Naive thymus-derived CD4-positive, alpha-beta T cell (primary cell): ENCODE measurements at places on chromosomes 11 and 22. TPM values are rescaled to one million over a fixed set of nuclear protein-coding genes. Genes with fewer than 3 reads are reported as not detected.
A peak's percentile ranks its signal among the peaks of the same experiment; 100 is the strongest.

P2RY2 gene
- not detected for polyA plus RNA-seq

KIRREL3 gene
- polyA plus RNA-seq, result not detected

CD3D gene
- 1,287 TPM for polyA plus RNA-seq

RHOD gene
- polyA plus RNA-seq, result 1.3 TPM

MS4A6E gene
- polyA plus RNA-seq, result not detected

ADM gene
- polyA plus RNA-seq, result not detected

TSPAN18 gene
- polyA plus RNA-seq, result 8.8 TPM

HIPK3 gene
- 36.1 TPM for polyA plus RNA-seq

CRYBB2 gene
- polyA plus RNA-seq, result not detected

DNA sequence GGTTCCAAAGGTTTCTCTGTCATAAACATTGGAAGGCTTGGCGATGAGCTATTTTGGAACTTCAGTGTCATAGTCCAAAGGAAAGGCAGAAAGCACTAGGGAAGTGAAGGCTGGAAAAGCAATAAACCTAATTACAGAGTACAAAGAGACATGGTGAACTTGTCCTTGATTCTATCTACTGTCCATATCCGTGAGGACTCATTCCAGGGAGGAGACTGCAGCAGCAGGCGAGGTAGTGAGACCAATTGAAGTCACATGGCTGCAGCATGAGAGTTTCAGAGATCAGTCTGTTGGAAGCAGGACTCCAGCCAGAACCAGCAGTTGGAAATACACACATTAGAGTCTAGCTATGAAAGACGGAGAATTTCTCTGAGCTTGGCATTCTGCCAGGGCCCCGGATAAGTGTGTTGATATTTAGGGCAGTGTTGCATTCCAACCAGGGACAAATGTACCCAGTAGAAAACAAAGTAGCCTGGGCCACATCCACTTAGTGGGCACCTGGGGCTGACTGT lies 54.1 kb upstream of the ARHGAP42 start:
- H3K4me3 ChIP-seq, result no peak overlapping the region
- H3K27ac ChIP-seq, result no peak overlapping the region
- H3K27me3 ChIP-seq, result no peaks in the 10 kb centered on the region

GRCh38 chr11:102831489-102832440 lies 11.6 kb downstream of the MMP3 start:
- H3K4me3 ChIP-seq, result no peak overlapping the region
- no peaks in the 10 kb centered on the region for H3K4me1 ChIP-seq
- no peak overlapping the region for H3K27ac ChIP-seq
- no peak for DNase-seq

GRCh38 chr11:44018829-44019228 lies 29.0 kb upstream of the ACCSL start:
- DNase-seq, result no peak
- H3K4me1 ChIP-seq, result no peaks in the 10 kb centered on the region
- H3K4me3 ChIP-seq, result no peak overlapping the region
- no peak overlapping the region for H3K27ac ChIP-seq
- no peaks in the 10 kb centered on the region for H3K36me3 ChIP-seq

GRCh38 chr22:37898441-37899181 lies 7.5 kb upstream of the MICALL1 start:
- no peak for DNase-seq
- no peaks in the 10 kb centered on the region for H3K36me3 ChIP-seq

GRCh38 chr11:27084518-27084917 lies 43.9 kb downstream of the BBOX1 start:
- no peak overlapping the region for H3K4me3 ChIP-seq
- no peaks in the 10 kb centered on the region for H3K4me1 ChIP-seq
- no peak for DNase-seq
- H3K27ac ChIP-seq, result no peak overlapping the region

DNA sequence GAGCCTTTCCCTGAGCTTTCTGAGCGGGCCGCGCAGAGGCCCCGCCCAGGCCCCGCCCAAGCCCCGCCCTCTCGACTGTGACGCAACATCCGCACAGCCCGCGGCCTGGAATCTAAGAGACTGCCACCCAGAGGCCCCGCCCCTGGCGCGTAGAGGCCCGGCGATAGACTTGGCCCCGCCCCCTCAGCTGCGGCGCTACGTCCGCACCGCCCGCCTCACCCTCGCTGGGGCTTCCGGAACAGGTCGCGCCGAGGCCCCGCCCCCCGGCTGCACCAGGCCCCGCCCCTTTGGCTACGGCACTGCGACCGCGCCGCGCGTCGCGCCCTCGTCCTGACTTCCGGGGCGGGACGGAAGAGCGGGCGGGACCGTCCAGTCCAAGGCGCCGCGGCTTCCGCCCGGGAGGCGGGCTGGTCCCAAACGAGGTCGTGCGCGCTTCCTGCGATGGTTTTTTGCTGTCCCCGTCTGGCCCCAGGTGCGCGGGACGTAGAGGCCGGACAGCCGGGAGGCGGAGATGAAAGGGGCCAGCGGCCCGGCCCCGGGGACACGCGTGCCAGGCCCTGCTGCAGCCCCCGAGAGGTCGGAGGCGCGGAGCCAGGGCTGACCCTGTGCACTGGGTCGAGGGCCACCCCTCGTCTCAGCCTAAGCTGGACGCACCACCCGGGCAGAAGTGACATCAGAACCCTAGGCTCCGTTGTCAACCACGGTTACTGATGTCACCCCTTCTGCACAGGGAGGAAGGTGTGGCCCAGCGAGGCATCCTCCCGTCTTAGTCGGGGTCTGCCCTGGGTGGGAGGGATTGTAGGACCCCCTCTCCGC lies 59.0 kb upstream of the WNT7B start:
- peaks cover 18% of the 10 kb centered on the region for H3K4me1 ChIP-seq
- peak; percentile 99 for DNase-seq
- peak overlapping the region; percentile 98 for H3K27ac ChIP-seq
- H3K4me3 ChIP-seq, result peak overlapping the region; percentile 91

- no peaks in the 10 kb centered on the region for H3K36me3 ChIP-seq
- no peak overlapping the region for H3K27ac ChIP-seq
- DNase-seq, result no peak
- H3K4me3 ChIP-seq, result no peak overlapping the region
- H3K27me3 ChIP-seq, result no peaks in the 10 kb centered on the region
- H3K4me1 ChIP-seq, result no peaks in the 10 kb centered on the region
These were observed 74.4 kb downstream of the ARHGAP32 start for GRCh38 chr11:129117595-129118350.

- H3K27ac ChIP-seq, result no peak overlapping the region
- H3K4me1 ChIP-seq, result no peaks in the 10 kb centered on the region
- no peak for DNase-seq
- H3K27me3 ChIP-seq, result no peaks in the 10 kb centered on the region
- H3K36me3 ChIP-seq, result no peaks in the 10 kb centered on the region
- H3K4me3 ChIP-seq, result no peak overlapping the region
These were observed 34.4 kb downstream of the PPP2R1B start for GRCh38 chr11:111731821-111732220.

DNA sequence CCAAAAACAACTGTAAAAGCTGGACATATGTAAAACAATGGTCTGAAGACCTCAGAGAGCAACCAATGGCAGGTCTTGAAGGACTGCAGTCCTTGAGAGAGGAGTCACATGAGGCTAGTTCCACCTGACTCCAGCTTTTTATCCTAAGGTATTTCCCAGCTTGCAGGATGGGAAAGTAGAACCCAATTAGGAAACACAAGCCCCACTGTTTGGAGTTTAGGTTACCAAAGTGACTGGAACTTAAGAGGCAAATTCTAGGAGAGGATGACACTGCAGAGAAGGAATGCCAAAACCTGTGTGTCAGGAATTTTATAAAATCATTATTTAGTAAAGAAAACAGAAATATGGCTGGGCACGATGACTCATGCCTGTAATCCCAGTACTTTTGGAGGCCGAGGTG lies 18.4 kb downstream of the OR2AT4 start:
- no peak overlapping the region for H3K27ac ChIP-seq
- no peak overlapping the region for H3K4me3 ChIP-seq
- H3K4me1 ChIP-seq, result no peaks in the 10 kb centered on the region

DNA sequence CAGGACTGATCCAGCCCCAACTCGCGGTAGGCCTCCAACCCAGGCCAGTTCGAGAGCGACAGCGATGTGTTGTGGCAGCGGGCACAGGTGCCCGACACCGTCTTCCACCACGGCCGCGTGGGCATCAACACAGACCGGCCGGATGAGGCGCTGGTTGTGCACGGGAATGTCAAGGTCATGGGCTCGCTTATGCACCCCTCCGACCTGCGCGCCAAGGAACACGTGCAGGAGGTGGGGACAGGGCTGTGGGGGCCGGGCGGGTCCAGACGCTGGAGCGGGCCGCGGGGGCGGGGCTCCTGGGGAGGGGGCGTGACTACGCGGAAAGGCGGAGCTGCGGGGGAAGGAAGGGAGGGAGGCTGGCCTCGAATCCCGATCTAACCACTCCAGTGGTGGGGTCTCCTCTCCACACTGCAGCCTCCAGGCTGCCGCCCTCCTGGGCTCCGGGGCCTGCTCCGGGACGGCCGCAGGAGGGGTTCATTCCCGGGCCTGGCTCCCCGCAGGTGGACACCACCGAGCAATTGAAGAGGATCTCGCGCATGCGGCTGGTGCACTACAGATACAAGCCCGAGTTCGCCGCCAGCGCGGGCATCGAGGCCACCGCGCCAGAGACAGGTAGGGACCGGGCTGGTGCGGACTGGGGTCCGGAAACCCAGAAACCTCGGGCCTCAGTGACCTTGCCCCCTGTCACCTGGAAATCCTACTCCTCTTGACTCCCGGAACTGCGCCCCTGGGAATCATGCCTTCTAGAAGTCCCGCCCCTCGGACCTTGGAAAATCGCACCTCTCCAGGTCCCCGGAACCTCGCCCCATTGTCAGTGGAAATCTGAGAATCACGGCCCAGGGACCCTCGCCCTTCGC lies 14.9 kb downstream of the TMEM258 start:
- peak; percentile 46 for DNase-seq
- H3K4me1 ChIP-seq, result peaks cover 4% of the 10 kb centered on the region
- H3K4me3 ChIP-seq, result peak overlapping the region; percentile 44
- H3K27ac ChIP-seq, result no peak overlapping the region
- H3K36me3 ChIP-seq, result no peaks in the 10 kb centered on the region

DNA sequence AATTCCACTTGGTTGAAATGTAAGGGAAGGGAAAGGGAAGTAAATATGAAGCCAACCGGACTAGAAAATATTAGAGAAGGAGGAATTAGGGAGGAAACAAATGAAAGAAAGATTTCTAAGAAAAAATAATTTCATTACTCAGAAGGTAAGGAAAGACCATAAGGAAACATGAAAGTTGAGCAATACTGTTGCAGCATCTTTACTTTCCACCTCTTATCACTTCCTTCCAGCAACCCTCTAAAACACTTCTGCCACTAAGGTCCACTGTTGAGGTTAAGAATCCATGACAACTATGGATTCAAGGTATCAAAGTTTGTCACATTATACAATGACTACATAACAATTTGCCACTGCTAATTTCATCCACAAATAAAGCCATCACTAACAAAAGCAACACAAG lies 308.6 kb downstream of the DLG2 start:
- DNase-seq, result no peak
- no peak overlapping the region for H3K4me3 ChIP-seq
- H3K4me1 ChIP-seq, result no peaks in the 10 kb centered on the region
- no peak overlapping the region for H3K27ac ChIP-seq
- H3K27me3 ChIP-seq, result no peaks in the 10 kb centered on the region

GRCh38 chr22:50304528-50305392 lies 2.7 kb downstream of the PLXNB2 start:
- no peaks in the 10 kb centered on the region for H3K36me3 ChIP-seq
- H3K4me3 ChIP-seq, result no peak overlapping the region
- no peak overlapping the region for H3K27ac ChIP-seq

DNA sequence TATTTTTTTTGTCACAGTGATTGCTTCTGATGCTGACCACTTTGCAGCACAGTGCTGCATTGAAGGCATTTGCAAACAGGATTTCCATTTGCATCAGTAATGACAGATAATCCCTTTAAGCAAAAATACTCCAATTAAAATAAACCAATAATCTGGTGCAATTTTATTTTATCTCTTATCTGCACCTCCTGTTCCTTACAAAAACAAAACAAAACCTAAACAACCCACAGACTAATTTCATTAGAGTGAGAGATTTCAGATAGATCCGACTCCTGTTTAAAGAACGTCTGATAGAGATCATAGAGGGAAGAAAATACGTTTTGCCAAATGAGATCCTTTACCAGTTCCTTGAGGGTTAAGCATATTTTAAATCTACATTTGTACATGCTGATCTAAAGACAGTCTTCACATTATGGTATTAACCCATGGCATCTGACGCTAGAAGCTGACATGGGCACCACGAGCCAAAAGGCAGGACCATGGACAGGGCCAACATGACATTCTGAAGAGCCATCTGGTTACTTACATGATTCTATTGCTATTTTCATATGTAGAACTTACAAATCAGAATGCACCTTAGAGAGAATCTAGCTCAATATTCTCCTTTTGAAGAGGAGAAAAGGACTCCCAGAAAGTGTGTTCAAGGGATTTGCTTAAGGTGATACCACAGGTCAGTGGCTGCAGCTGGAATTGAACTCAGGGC lies 286.2 kb upstream of the NARS2 start:
- no peaks in the 10 kb centered on the region for H3K4me1 ChIP-seq
- DNase-seq, result no peak
- H3K27me3 ChIP-seq, result no peaks in the 10 kb centered on the region
- H3K27ac ChIP-seq, result no peak overlapping the region
- H3K4me3 ChIP-seq, result no peak overlapping the region

GRCh38 chr22:47333625-47334024 lies 571.2 kb downstream of the TBC1D22A start:
- H3K4me1 ChIP-seq, result no peaks in the 10 kb centered on the region
- no peak overlapping the region for H3K4me3 ChIP-seq
- no peaks in the 10 kb centered on the region for H3K27me3 ChIP-seq
- no peak overlapping the region for H3K27ac ChIP-seq

- DNase-seq, result no peak
- H3K4me1 ChIP-seq, result no peaks in the 10 kb centered on the region
- no peak overlapping the region for H3K27ac ChIP-seq
- H3K27me3 ChIP-seq, result no peaks in the 10 kb centered on the region
These were observed 115.9 kb downstream of the TRIM29 start for GRCh38 chr11:120021978-120022377.

DNA sequence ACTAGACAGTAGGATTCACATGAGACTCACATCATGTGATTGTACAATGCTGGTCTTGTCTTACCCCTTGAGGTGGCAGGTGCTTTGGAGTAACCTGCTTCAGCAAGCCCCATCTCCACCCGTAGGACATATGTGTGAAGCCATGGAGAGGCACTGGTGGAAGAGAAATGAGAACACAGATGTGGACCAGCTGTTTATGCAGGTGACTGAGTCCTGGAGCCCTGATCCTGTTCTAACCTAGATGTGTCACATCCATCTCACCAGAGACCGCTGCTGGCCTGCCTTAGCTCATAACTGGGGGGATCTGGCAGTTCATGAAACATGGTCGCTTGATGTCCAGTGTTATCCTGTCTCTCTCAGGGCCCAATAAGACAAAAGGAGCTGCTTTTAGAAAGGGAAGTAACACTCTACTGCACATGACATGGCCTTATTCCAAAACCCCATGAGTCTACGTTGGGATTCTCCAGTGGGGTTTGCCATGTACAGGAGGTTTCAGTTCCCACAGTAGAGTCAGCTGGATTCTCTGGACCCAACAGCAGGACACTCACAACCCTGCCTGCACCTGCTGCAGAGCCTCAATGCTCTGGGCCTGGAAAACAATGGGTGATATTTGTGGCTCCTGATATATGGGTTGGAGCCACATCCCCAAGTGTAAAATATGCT lies 62.0 kb downstream of the GGTLC2 start:
- no peak overlapping the region for H3K27ac ChIP-seq
- no peaks in the 10 kb centered on the region for H3K4me1 ChIP-seq
- DNase-seq, result no peak
- H3K4me3 ChIP-seq, result no peak overlapping the region
- H3K27me3 ChIP-seq, result no peaks in the 10 kb centered on the region

GRCh38 chr11:17876827-17877226 lies 136.0 kb downstream of the SERGEF start:
- H3K27me3 ChIP-seq, result no peaks in the 10 kb centered on the region
- H3K36me3 ChIP-seq, result peaks cover 47% of the 10 kb centered on the region
- H3K4me3 ChIP-seq, result no peak overlapping the region
- no peaks in the 10 kb centered on the region for H3K4me1 ChIP-seq
- H3K27ac ChIP-seq, result no peak overlapping the region
